ENCODE measurements at places on chromosomes 1 and 21.

- DNase-seq, result no peak
These were observed 13.9 kb downstream of the RC3H1 start for GRCh38 chr1:174008269-174008668.

DNA sequence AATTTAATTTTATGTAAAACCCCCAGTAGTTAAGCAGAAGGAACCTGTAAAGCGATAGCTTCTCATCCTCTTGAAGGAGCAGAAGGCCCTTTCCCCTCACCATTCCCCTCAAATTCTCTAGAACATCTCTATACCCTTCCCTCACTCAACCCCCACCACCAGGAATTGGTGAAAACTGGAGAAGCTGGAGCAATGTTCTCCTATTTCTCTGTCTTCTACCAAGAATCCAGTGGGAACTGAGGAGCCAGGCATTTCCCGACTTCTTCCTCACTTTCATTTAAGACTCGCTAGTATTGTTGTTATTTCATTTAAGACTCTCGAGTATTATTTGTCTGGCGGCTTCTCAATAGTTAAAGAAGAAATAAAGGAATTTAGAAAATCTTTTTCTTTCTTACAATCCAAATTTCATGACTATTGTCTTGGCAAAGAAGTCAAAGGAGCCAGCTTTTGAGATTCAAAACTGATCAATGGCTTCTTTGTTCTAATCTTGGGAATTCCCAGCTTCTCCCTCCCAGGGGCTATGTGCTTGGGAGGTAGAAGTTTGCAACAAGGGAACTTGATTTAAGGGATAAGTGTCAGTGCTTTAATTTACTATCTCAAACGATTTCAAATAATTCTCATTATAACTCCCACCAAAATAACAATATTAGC lies 253.3 kb upstream of the ADGRL2 start:
- DNase-seq, result no peak

DNA sequence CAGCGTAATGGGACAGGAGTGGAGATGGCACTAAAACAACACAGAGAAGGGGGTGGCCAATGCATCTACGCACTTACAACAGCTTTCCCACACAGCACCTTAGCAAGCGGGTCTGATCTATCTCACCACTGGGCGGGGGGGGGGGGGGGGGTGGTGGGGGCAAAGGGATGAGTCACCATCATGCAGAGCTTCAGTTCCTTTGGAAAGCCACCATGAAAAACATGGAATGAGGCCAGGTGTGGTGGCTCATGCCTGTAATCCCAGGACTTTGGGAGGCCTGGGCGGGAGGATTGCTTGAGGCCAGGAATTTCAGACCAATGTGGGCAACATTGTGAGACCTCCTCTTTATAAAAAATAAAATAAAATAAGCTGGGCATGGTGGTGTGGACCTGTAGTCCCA lies 47.2 kb downstream of the KLHDC7A start:
- no peak for DNase-seq

DNA sequence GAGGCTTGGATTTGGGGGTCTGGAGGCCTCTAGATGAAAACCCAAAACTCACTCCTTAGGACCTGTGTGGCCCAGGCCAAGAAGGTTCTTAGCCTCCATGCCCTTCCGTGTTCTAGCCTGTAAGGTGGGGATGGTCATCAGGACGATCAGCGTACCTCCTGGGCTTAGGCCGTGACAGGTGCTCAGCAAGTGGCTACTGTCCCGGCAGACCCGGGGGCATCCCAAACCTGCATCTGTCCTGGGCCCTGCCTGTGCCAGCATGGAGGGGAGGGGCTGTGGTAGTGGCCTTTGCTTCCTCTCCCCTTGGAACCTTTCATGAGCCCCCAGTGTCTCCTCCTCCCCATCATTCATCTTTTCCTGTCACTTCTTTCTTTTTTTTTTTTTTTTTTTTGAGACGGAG lies 22.7 kb upstream of the TRAPPC10 start:
- DNase-seq, result no peak

DNA sequence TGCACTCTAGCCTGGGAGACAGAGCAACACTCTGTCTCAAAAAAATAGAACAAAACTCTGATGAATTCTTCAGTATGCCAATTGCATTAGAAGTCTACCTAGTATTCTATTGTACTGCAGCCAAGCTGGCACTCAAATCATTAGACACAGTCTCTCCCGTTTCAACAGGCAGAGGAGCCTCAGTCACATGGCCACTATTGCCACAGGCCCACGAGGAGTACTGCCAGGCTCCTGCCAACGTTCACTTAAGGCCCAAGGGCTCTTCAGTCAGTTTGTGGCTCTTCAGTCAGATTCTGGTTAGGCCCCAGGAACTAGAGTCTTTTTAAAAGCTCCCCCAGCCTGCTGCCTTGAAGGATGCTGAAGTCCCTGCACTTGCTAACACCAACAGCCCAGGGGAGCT lies 73.4 kb downstream of the SH3BGR start:
- no peak for DNase-seq

DNA sequence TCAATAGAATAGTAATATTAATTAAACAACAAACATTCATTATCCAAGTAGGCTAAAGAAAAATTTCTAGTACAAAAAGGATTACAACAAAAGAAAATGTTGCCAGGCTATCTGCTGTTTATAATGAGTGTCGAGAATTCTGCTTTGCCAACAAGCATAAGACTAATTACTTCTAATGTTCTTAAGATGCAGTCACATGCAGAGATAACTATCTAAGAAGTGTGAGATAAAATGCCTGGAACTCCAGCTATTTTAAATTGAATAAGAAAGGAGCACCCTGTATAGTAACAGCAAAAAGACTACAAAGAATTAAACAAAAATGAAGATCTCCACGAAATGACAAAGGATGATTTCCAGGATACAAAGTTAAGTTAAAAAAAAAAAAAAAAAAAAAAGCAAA lies 59.9 kb downstream of the APP start:
- no peak for DNase-seq

DNA sequence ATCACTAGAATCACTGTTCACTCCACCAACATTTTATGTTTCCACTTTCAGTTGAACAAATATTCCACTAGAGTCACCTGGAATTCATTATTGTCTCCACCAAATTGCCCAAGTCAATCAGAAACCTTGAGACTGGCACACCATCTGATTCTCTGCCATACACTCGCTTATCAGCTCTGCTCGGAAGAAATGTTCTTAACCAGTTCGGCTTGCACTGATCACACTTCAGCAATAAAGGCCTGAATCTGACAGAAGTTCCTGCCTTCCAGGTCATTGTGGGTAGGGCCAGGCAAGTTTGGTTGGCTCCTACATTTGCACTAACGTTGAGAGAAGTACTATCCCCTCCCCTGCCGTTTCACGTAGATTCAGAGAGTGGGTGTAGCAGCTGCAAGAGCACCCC lies 10.0 kb downstream of the TPM3 start:
- no peak for DNase-seq

GRCh38 chr1:74478979-74479378 lies 33.4 kb downstream of the LRRC53 start:
- no peak for DNase-seq

DNA sequence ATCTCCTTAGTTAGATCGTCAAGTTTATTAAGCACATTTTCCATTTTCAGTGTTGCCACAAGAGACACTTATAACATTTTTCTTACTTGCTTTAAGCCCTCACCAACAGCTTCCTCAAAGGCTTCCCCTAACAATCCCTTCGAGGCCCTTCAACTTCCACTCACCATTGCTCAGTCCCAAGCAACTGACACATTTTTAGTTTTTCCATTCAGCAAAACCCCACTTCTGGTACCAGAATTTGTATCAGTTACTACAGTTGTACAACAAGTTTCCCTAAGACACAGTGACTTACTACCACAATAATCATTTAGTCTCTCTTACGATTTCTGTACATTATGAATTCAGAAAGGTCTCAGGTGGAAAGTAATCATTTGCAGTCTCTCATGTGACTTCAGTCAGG lies 276.8 kb upstream of the PKN2 start:
- no peak for DNase-seq

GRCh38 chr1:87334351-87335174 lies 5.9 kb downstream of the LMO4 start:
- DNase-seq, result peak; percentile 41

DNA sequence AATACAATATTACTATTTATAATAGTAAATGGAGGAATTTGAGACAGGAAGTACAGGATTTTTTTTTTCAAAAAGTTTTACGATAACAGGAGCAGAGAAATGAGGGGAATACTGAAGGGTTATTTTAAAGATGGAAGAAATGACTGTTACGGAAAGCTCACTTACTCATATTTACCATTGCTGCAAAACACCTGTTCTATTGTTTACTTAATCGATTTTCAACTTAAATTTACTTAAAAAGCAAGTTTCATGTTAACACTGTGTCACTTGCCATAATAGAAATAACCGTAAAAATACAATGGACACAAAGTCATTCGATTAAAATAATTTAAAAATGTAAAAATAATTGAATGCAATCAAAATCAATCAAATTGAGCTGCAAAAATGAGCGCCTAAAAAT lies 3.4 kb upstream of the EXO1 start:
- DNase-seq, result no peak

DNA sequence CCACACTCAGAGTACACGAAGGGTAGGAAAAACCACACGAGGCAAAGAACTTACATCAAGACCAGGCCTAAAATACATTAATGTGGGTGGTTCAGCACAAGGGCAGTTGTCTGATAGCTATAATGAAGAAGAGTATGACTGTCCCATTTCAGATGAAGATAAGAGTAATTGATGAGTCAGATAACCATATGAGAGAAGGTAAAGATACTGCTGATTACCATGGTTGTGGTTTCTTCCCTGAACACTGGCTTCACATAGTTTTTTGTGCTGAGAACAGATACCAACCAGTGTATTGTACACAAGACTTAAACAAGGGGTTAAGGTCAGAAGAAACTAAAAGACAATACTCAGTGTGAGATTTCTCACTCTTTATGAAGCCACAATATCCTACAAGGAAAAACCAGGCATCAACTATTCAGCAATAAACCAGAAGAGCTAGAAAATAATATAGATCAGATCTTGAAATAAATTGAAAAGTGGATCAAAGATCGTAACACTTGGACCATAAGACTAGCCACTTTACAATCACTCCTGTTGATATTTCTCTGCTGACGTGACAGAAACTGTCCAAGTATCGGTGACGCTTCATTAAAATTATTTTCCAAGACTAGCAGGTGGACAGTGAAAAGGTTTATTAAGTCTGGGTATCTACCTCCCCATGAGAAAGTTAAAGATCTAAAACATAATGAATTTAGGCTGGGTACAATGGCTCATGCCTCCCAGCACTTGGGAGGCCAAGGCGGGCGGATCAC lies 28.6 kb downstream of the PUM1 start:
- DNase-seq, result no peak

DNA sequence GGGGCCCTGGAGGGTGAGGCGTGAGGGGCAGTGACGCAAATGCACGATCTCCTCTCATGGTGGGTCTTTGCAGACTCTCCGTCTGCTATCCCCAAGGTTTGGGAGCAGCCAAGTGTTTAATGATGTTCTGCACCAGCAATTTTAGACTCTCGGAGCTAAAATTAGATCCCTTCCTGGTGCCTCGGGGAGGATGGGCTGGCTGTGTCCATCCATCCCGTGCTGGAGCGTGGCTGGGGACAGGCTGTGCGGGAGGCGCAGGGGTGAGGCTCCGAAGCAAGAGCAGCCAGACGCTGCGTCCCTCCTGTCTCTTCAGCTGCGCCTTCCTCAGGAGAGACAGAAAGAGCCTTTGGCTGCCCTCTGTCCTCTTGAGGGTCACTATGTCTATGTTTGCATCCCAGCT lies 387.6 kb downstream of the CAMTA1 start:
- no peak for DNase-seq
